ENCODE measurements at places on chromosomes 2 and 18. TPM values are rescaled to one million over a fixed set of nuclear protein-coding genes. Genes with fewer than 3 reads are reported as not detected.

DNA sequence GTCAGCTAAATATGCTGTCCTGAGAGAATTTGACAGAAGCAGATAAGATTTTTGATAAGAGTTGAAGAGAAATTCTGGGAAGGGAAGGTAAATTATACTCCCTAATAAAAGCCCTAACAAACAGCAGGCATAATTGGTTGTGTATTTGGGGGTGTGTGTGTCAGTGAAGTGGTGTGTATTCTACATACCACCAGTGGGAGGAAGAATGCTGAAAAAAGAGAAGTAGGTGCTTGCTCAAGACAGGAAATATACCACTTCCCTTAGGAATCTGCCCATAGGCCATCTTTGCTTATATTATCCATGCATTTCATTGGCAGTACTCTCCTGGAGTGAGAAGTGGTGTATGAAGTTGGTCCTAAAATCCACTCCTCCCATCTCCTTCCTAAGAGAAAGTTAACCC, 76.2 kb downstream of the FMNL2 start:
- DNase-seq = no peak

DNA sequence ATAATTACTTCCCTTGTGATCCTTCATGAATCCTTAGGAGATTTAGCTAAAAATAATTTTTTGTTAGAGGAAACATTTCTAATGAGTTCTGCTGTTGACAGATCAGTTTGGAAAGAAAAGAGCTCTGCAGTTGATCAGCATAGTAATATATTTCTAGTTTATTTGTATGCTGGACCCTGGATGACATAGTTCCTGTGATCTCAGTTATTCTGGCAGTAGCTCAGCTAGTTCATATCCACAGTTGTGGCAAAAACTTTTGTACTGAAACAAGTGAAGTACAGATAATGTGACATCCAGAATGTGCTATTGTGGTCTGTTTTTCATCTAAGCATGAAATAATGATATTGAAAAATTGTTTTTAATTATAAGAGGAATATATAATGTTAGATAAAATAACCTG, 33.7 kb downstream of the ABI2 start:
- DNase-seq = no peak

DNA sequence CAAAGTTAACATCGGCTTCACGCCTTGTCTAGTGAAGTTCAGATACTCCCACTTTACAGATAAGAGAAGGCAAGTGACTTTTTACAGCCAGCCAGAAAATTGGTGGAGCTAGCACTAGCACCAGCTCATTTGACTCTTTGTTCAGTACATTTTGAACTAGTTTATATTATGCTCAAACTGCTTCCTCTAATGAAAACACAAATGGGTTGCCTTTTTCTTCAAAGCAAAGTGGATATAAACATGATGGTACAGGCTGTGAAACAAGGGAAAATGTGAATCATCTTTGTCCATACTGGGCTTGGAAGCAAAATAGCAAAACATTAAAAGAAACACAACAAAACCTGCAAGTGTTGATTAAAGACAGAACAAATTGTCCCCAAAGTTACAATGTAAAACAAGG, 99.6 kb upstream of the LHCGR start:
- DNase-seq = no peak

DNA sequence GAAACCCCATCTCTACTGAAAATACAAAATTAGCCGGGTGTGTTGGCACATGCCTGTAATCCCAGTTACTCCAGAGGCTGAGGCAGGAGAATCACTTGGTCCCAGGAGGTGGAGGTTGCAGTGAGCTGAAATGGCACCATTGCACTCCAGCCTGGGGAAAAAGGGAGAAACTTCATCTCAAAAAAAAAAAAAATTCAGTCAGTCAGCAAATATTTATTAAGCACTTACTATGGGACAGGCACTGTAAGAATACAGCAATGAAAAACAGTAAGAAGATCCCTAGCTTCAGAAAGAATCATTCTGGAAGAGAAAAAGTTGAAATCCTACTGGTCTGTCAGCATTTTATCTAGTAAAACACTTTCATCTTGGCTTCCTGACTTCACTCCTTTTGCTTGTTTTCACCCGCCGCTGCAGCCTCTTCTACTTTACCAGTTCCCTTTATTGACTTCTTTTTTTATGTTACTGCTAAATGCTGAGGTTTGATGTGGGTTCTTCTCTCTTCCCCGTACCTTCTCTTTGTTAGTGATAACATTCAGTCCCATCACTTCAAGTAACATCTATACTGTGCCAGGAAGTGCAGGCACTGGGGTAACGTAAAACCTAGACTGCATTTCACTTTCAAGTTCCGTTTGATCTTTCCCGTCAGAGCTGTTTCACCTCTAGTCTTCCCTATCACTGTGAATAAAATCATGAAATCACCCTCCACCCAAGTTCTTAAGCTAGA, 10.8 kb upstream of the TAF4B start:
- DNase-seq = no peak

DNA sequence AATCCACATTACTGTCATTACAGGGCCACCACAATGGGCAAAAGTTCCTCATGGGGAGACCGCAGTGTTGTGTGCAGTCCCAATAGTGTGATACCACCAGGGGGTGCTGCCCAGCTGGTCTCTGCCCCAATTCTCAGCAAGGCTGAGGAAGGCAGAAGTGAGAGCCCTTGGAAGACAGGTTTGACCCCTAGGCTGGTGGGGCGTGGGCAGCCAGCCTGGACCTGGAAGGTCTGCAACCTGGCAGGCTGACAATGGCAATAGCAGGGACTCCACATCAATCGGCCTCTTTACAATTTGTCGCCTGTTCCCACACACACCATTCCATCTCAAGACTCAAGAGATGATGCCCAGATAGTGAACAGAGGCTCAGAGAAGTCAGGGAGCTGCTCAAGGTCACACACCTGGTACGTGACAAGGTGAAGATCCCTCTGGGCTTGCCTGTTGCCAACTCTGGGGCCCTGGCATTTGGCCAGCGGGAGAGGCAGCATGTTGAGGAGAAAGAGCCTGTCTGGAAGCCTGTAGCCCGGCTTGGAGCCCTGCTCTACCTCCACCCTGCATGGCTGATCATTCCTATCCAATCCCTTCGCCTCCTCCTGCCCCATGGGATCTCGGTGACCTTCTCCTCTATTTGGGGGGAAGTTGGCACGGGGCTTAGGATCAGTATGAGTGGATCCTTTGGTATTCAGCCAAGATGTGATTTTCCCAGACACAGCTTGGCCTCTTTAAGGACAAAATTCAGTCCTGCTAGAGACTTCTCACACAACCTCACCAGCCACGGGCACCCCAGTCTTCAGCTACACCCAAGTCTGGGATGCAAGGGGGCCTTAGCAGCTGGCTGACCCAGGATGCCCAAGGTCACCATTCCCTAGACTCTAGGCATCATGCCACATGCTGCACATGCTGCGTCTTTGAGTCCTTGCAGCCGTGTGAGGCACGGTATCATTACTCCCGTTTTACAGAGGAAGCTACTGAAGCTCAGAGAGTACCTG, 2.9 kb upstream of the ATOH8 start:
- DNase-seq = peak; percentile 86

DNA sequence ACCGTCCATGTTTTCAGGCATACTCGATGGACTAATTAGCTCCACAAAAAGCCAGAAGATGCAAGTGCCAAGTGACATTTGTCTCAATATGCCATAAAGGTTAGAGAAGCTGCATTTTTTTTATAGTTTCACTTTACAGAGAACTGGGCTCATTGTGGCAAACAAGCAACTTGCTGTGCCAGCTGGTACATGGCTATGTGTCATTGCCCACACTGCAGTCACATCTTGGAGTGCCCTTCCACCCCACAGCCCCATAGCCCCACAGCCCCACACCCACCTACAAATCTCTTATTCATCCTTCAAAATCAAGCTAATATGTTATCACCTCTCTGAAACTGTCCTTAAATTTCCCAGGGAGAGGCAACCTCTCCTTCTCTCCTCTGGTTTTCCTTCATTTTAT, 451.9 kb downstream of the ARHGAP15 start:
- no peak for DNase-seq

GRCh38 chr2:179818546-179818945, 42.9 kb downstream of the ZNF385B start:
- no peak for DNase-seq

GRCh38 chr18:13612196-13612997, 114.0 kb downstream of the FAM210A start:
- no peak for DNase-seq

- DNase-seq = no peak
Measured at GRCh38 chr18:63104868-63105267, 214.7 kb downstream of the BCL2 start.

- peak; percentile 64 for DNase-seq
Measured at GRCh38 chr2:239326831-239327535, 73.8 kb downstream of the HDAC4 start.

- DNase-seq = no peak
Measured at GRCh38 chr2:127293386-127293747, 577 bp downstream of the ERCC3 start.

GRCh38 chr18:55529581-55529980, 58.4 kb downstream of the TCF4 start:
- DNase-seq = no peak

DNA sequence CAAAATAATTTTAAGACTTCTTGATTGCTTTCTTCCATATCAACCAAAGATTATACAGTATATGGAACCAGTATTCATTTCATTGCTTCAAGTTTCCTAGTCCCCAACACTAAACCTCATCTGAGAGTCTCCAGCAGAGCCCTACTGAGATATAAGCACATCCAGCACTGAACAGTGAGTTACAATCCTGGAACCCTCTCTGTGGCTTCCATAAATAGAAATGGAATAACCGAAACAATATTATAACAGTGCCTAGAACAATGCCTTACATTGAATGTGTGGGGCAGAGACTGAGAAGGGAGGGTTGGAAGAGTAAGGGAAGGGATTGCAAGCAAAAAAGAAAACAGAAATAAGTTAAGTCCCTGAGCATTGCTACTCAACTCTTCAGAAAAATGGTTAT, 18.9 kb downstream of the AAK1 start:
- no peak for DNase-seq

- DNase-seq = no peak
Measured at GRCh38 chr2:212959471-212960117, 191.8 kb downstream of the IKZF2 start.

GRCh38 chr2:175620106-175620505, 382.0 kb downstream of the LNPK start:
- no peak for DNase-seq

GRCh38 chr2:38215993-38216392, 140.0 kb upstream of the CYP1B1 start:
- DNase-seq = no peak

DNA sequence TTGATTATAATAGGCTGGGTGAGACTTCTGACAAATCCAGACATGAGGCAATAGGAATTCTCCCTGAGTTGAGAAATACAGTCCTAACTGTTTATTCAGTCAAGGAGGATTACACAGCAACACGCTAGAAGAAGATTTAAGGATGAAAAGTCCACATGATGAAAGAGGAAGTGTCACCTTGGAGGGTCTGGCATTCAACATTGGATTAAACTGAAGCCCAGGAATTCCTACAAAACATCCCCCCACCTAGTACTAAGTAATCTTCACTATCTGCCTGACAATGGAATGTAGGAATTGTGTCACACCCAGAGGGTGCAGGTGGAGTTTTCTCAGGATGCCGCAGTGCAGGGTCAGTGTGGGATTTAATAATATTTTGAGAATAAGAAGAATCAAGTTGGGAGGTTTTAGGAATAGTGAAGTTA, 142.4 kb downstream of the SOCS6 start:
- no peak for DNase-seq

GRCh38 chr18:55064760-55065159, 105.5 kb upstream of the CCDC68 start:
- DNase-seq = no peak

- no peak for DNase-seq
Measured at GRCh38 chr18:64332835-64333234, 183.9 kb upstream of the LINC00305 start.

GRCh38 chr2:124586210-124586609, 561.1 kb downstream of the CNTNAP5 start:
- no peak for DNase-seq

GRCh38 chr2:11245322-11245721, 90.1 kb downstream of the SLC66A3 start:
- no peak for DNase-seq

GRCh38 chr2:47089083-47089464, 66.0 kb downstream of the STPG4 start:
- no peak for DNase-seq

DNA sequence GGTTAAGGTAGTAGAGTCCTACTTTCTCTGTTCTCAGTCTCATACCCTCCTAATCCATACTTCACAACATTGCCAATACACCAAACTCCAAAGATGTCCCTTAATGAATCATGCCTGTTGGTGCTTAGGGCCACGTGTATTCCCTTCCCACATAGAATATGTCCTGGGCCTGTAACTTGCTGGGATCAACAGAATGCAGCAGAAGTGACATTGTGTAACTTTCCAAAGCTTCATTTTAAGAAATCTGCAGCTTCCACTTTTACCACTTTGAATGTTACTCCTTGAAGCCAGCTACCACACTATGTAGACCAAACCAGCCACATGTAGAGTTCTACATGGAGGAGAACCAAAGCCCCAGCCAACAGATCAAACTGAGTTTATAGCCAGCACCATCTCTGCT, 58.5 kb upstream of the ARHGAP15 start:
- DNase-seq = no peak

DNA sequence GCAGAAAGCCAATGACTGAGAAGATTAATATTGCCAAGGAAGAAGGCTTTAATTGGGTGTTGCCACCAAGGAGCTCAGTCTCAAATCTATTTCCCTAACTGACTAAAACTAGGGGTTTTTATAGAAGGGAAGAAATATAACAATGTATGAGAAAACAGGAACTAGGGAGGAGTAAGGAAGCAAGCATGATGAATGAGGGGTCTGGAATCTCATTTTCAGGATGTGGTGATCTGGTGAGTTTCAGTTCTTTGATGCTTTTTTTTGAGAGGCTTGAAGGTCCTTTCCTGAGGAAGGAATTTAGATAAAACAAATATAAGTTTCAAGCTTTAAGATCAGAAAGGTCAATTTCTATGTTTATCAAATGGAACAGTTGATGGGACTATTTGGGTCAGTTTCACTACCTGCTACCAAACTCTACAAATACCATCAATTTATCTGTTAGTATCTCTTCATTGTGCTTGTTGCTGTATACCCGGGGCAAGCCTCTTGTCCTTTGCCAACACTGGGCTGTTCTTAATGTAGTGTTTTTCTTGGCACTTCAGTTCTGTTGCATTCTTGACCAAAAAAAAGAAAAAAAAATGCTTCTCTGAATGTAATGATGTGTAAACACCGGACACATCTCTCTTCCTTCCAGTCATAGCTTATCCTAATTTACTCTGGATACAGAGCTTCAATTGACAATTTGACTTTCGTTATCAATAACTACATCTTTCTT, 357.0 kb downstream of the GALNT13 start:
- DNase-seq = no peak

SNRNP27 gene
- 48.6 TPM for total RNA-seq

GPR75 gene
- 3.0 TPM for total RNA-seq

LHCGR gene
- total RNA-seq = 0.24 TPM

SETBP1 gene
- total RNA-seq = 15.5 TPM

SLC4A5 gene
- 3.6 TPM for total RNA-seq

IL1A gene
- total RNA-seq = not detected

CFC1 gene
- not detected for total RNA-seq

GALNT14 gene
- total RNA-seq = 0.48 TPM

SERTAD2 gene
- 22.8 TPM for total RNA-seq

WDR75 gene
- 13.8 TPM for total RNA-seq

RRM2 gene
- 0.35 TPM for total RNA-seq

EFR3B gene
- 8.9 TPM for total RNA-seq

TRIM43 gene
- total RNA-seq = not detected

Measured in cardiac septum (tissue), 1 donor.